ENCODE measurements at places on chromosomes 1 and 21.

DNA sequence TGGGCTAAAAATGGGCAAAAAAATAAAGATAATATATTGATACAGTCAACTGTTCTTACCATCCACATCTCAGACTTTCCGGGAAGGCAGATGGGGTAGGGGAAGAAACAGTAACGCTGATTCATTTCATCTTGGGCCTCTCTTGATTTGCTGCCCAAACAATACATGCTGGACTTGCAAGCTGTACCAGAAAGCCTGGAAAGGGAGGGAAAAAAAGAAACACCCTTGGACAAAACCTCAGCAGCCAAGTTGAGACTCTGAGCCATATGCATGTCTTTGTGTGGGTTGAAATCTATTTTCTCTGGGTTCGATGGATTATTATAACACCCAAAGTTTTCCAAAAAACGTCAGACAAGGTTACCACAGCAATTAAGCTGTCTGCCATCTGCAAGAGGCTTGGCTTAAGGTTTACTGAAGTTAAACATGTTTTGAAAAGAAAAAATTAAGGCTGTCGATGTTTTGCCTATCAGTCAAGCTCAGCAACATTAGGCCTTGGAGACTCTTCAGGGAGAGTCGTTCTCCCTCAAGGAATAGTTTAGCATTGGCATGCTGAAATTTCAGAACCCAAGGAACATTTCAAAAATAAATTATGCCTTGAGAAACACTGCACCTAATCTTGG, 71.2 kb downstream of the PSMG1 start:
- peak; percentile 60 for DNase-seq

GRCh38 chr1:204941421-204942338, 71.0 kb downstream of the NFASC start:
- DNase-seq, result no peak

GRCh38 chr21:45053561-45054226, 20.7 kb upstream of the ADARB1 start:
- no peak for DNase-seq

- DNase-seq, result no peak
These were observed 282.8 kb upstream of the PKN2 start for GRCh38 chr1:88401313-88401712.

- peak; percentile 84 for DNase-seq
These were observed 35.9 kb downstream of the ITPKB start for GRCh38 chr1:226702957-226703831.

DNA sequence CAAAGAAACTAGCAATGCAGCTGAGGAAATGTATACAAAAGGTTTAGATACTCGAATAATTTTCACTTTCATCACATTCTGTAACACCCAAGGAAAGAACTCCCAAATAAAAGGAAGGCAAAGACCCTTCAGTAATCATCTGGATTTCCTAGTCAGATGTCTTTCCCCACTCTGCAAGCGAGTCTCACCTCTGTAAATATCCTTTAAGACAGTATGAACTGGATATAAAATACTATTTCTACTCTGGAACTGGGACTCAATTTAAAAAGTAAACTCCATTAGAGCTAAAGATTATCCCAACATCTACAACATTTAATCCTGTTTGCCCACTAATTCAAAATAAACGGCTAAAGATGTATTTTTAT, 27.0 kb downstream of the C2CD2 start:
- DNase-seq, result no peak

- DNase-seq, result no peak
These were observed 745.6 kb upstream of the CXADR start for GRCh38 chr21:16767201-16767600.

DNA sequence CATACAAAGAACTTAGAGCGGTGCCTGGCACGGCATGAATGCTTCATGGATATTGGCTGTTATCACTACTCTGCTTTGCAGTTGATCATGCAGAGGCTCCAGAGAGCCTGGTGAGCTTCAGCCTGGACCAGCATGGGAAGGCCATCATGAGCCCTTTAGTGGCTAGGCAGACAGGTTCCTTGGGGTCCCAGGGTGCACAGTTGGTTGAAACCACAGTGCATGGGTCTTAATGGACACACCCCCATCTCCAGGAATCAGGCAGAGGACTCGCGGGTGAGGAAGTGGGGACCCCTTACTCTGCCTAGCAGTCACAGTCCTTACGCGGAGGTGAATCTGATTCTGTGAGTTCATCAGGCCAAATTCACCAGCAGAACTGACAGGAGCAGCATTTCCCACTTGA, 1.1 kb downstream of the GJB5 start:
- no peak for DNase-seq

- no peak for DNase-seq
These were observed 33.1 kb upstream of the SH3D21 start for GRCh38 chr1:36273024-36273423.

DNA sequence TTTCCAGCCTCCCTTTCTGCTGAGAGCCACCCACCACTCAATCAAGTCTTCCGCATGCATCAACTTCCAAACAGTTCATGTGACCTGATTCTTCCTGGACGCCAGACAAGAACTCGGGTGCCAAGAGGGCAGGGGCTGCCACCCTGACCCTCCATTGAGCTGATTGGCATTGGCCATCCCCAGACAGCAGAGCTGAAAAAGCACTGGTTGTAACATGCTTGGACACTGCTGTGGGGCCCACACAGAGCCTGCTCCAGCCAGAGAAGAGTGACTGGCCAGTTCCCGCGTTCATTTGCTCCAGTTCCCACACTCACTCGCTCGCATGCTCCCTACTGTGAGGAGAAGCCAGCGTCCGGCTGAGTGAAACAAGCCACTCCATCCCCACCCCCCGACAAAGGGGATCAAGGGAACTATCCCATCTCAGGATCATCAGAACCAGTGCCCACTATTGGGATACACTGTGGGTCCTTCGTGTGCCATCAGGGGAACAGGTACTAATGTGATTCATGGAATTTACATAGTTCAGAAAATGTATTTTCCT, 420.3 kb downstream of the NPHP4 start:
- DNase-seq, result no peak

DNA sequence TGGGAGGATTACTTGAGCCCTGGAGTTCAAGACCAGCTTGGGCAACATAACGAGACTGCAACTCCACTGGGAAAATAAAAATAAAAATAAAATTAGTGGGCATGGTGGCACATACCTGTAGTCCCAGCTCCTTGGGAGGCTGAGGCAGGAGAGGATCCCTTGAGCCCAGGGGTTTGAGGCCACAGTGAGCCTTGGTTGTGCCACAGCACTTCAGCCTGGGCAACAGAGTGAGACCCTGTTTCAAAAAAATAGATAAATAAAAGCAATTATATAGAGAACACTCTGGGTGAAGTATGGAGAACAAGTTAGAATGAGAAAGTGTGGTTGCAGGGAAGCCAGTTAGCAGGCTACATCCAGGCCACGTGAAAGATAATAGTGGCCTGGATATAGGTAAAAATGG, 25.7 kb downstream of the CXADR start:
- no peak for DNase-seq

DNA sequence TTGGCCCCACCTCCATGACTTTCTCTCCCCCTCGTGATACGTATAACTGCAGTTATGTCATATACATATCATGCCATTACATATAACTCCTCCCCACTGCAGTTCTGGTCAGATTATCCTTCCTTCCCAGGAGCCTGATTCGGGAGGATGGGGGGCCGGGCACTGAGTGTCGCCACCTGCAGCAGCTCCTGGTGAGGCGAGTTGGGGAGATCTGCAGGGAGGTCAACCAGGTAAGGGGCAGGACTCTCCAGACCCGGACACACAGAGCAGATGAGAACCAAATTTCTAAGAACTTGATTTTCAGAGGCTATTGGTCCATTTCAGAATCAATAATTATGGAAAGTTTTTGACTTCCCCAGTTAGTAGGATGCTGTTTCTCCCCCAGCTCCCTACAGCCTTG, 19.5 kb downstream of the HYI start:
- DNase-seq, result peak; percentile 47
